ENCODE measurements at places on chromosomes 11 and 22.

GRCh38 chr22:32144496-32145274 is 14.4 kb downstream of the C22orf42 start:
- DNase-seq = no peak

DNA sequence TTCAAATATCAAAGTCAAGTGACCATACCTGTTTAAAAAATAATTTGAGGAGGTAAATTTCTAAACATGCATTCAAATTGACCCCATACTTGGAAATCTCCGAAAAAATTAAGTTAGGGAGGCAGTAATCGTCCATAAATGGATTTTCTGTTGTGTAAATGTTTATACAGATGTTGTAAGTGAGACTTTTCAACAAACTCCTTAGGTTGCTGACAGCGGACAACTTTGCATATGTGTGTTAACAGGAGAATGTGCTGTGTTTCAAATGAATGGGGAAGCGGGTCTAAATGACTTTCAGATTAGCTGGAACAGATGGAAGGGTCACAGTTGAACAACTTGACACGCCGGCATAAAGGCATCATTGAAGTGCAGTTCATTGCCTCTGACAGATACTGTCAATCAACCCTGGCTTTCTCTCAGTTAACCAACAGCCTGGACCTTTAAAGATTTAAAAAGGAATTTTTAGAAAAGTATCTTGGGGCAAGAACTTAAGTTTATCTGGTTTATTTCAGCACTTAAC is 98.2 kb upstream of the DBX1 start:
- no peak for DNase-seq

DNA sequence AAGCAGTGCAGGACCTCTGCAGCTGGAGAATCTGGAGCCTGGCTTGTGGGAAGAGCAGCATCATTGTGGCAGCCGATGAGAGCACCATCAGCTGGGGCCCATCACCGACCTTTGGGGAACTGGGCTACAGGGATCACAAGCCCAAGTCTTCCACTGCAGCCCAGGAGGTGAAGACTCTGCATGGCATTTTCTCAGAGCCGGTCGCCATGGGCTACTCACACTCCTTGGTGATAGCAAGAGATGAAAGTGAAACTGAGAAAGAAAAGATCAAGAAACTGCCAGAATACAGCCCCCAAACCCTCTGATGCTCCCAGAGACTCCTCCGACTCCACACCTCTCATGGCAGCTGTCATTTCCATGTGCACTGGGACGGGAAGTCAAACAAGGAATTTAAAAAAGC is 35.6 kb downstream of the ASRGL1 start:
- no peak for DNase-seq

DNA sequence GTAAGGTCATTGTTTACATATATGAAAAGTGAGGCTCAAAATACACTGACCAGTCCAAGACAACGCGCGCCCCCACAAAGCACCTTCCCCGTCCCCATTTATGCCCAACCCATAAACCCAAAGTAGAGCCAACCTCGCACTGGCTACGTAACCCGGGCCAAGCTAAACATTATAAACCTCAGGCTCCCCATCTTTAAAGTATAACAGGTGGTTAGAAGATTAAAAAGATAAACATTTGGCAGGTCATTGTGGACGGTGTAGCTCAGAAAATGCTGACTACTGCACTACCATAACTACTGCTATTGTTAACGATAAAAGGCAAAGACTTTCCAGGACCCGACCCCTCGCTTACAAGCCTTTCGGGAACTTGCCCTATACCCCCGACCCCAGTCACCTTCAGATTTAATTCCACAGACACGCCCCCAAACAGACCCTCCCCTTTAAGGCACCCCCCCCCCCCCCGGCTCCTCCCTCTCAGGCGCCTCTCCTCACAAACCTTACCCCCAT is 470 bp downstream of the NUMA1 start:
- DNase-seq = no peak
